ENCODE measurements at places on chromosomes 6 and 20.

GRCh38 chr6:12481850-12482249 lies 191.7 kb downstream of the EDN1 start:
- no peak for DNase-seq

DNA sequence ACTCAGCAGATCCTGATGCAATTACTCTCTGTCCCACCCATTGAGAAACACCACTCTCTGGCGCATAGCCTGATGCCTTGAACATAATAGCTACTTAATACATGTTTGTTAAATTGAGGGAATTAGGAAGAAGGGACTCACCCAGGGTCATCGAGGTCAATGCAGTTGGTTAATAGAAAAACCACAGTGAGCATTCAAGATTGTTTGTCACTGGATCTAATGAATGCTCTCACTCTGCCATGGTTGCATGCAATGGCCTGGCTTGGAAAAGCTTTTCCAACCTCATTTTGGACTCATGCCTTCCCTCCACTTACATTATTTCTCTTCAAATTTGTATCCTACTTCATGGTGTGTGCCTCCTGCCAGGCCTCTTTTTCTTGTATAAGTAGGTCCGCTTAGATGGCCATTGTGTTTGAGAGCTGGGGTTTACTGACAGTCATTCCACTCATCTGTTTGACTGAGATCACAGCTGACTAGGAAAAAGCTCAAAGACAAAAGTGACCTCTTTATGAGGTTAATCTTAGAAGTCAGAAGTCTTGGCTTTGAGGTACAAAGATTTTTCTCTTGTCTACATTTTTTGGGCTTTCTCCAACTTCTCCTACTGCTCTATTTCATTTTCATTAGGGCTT lies 154.8 kb upstream of the RAB32 start:
- no peak for DNase-seq

GRCh38 chr6:158638324-158638854 lies 6.2 kb downstream of the DYNLT1 start:
- DNase-seq: no peak

DNA sequence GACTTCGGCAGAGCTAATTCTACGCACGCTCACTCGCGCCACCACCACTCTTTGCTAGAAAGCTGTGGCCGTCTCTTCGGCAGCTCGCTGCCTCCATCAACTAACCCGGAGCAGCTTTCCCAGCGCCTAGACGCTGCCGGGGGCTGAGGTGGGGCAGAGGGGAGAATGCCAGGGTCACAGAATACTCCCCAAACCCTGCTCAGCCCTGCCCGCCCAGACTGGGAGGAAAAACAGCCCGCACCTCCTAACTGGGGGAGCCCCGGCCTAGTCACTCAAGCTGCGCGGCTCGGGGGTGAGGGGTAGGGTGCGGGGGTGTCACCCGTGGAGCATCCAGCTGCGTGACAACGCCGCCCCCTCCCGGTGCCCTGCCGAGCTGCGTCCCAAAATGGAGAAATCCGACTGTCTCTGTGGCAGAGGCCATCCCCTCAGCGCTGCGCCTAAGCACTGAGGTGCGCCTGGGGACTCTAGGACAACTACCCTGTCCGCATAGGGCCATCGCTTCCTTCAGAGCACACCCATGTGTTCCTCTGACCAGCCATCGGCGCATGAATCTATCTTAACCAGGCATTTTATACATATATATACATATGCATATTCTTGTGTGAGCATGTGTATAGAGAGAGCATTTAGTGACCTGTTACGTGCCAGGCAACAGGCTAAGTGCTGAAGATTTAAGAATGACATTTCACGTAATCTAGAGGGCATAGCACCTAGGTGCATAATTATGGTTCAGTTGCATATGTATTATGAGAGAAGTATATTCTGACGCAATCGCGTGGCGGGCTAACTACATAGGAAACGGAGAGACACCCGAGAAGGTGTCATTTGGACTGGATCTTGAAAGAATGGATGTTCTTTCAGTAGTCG lies 1.5 kb upstream of the TENT5A start:
- DNase-seq: no peak

- DNase-seq: no peak
These were observed 27.7 kb downstream of the PTPRA start for GRCh38 chr20:2900845-2901592.

DNA sequence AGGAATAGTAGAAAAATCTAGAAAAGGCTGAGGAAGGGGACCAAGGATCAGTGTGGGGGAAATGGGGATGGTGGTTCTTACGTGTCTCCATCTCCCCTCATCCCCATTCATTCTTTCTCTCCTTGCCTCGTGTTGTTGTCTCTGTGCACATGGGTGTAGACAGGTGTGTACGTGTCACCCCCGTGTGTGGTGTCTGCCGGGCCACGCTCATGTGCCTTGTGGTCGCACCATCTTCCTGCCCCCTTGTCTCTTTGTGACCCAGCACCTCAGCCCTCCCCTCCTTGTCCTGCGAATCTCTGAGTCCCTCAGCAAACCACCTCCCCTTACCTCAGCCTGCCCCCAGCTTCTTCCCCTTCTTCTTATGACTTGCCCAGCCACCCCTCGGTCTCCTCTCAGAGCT lies 39.4 kb downstream of the FOXP4 start:
- no peak for DNase-seq

GRCh38 chr6:152364866-152365265 lies 272.3 kb downstream of the SYNE1 start:
- DNase-seq: no peak

DNA sequence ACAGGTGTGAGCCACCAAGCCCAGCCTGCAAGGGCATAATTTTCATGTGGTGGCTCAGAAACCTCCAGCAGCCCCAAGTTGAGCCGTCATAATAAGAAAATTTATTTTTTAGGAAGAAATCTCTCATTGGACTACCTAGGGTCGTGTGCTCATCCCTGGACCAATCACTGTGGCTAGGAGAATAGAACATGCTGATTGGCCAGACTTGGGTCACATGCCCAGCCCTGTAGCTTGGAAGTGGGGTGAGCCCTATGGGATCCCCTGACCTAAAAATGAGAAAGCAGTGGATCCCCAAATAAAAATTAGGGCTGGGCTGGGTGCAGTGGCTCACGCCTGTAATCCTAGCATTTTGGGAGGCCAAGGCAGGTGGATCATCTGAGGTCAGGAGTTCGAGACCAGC lies 155.3 kb downstream of the ZNF217 start:
- no peak for DNase-seq

DNA sequence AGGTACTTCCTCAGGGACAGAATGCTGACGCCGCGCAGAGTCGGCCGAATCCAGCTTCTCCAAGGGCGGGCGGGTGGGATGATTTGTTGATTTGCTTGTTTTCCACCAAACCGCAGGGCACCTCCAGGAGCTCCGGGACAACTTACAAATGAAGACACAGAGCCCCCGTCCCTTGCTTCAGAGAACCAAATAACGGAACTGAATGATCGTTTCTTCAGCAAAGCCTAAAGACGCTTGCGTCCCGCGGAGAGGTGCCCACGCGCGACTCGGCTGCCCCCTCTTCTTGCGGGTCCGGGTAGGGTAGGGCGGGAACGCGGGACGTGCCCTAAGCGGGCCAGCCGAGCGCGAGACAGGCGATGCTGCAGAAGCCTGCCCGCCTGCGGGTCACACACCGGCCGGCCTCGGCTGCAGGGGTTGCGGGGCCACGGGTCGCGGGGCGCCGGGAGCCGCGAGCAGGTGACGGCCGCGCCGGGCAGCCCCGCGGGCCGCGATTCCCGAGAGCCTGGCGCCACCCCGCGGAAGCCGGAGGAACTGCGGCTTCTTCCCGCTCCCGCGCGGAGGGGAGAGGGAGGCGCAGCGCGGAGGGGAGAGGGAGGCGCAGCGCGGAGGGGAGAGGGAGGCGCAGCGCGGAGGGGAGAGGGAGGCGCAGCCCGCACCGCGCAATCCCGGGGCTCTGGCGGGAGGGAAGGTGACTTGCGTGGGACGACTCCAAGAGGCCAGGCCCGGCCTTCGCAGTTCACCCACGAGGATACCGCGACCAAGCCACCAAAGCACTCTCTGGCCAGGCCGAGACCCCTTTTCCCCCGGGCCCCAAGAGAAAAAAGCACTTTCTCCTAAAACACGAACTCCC lies 7.7 kb upstream of the FOXF2 start:
- DNase-seq: no peak

DNA sequence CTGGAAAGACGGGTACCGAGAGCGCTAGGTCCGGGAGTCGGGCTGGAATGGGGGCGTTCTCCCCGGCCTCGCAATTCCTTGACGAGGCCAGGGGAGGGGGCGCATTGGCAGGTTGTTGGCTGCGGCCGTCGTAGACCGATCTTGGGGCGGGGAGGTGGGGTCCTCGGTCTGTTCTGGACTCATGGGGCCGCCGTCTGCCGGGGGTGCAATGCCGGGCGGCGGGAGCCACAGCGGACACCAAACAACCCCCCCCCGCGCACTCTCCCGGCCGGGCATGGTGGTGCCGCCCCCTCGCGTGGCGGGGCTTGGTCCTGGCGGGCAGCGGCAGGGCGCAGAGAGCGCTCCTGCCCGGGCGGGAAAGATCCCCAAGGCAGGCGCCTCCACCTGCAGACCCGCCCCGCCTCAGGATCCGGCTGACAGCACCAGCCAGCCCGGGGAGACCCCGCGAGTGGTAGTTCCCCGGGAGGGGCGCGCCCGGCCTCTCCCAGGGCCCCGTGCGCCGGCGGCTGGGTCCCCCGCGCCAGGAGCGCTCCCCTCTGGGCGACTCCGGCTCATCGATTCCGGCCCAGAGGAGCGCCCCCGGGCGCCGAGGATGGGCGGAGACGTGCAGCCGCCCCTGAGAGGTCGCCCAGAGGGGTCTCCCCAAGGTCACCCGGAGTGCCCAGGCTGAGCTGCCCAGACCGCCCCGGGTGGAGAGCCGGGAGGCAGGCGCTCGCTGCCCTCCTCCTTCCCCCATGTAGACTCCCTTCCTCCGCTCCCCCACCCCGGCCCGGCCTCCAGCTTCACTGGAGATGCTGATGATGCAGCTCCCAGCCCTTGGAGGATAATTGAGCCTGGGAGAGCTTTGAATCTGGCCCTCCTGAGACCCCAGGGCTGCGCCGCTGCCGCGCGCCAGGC lies 709 bp downstream of the PPP1R16B start:
- no peak for DNase-seq

- DNase-seq: no peak
These were observed 150.0 kb downstream of the PHACTR1 start for GRCh38 chr6:12866422-12867029.

DNA sequence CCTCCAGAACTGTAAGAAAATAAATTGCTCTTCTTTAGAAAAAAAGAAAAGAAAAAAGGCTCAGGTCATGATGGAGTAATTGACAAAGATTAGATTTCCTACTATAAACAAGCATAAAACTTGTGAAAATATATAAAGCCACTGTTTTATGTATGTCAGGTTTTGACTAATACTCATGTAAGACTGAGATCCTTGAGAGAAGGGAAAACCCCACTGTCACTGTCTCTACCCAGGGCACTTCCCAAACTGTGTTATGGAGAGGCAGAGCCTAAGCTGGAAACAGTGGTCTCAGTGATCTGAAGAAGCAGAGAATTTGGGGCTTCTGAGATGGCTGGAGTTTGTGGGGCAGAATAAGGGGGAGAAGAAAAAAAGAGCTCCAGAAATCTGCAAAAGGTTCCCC lies 7.6 kb downstream of the ACAT2 start:
- DNase-seq: no peak

Data from GM04503 (cell line).